ENCODE measurements at places on chromosomes 4 and X.

DNA sequence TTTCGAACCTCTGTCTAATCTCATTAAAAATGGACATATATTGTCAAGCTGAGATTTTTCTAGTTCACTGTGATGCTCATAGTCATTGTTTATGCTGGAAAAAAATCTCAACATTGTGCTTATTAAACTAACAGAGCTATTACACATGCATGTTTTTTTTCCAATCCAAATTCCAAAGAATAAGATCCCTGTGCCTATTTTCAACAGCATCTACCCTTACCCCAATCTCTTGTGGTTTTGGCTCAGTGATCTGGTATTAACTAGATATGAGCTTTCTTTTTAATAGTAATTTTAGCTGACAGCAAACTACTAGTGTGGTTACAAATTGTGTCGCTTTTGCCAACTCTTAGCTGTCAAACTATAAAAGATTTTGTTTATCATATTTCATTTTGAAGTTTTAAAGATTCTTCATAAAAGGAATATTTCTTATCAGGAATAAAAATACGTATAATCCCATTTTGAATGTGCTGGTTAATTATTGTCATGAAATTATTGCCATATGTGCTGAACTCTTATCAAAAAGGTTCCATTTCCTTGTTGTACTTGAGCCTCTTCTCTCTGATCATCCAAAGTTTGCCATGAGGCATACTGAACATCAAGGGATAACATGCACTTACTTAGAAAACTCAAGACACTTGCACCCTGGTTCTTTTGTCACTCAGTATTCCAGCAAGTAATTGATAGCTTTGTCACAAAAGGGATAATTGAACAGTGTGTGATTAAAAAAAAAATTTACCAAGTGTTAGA, 241.2 kb downstream of the ARHGAP24 start:
- no peak for DNase-seq

DNA sequence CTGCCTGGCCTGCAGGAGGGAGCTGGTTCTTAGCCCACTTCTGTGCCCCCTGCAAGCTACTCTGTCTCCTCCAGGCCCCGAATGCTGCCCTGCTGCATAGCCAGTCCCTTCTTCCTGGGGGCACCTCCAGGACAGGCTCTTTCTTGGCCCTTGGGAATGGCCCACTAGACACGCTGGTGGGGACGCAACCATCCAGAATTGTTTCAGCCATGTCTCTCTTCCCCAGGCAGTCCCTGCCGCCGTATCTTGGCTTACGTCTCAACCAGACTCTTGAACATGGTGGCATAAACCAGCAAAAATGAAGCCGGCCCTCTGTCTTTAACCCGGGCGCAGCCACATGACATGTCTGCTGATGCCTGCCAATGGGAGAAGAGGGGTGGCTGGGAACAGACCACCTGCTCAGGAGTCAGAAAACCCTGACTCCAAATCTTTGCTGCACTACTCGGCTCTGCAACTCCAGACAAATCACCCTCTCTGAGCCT, 9.0 kb downstream of the LRPAP1 start:
- DNase-seq = no peak

- no peak for DNase-seq
These were observed 12.0 kb upstream of the LRAT start for GRCh38 chr4:154731756-154732155.

DNA sequence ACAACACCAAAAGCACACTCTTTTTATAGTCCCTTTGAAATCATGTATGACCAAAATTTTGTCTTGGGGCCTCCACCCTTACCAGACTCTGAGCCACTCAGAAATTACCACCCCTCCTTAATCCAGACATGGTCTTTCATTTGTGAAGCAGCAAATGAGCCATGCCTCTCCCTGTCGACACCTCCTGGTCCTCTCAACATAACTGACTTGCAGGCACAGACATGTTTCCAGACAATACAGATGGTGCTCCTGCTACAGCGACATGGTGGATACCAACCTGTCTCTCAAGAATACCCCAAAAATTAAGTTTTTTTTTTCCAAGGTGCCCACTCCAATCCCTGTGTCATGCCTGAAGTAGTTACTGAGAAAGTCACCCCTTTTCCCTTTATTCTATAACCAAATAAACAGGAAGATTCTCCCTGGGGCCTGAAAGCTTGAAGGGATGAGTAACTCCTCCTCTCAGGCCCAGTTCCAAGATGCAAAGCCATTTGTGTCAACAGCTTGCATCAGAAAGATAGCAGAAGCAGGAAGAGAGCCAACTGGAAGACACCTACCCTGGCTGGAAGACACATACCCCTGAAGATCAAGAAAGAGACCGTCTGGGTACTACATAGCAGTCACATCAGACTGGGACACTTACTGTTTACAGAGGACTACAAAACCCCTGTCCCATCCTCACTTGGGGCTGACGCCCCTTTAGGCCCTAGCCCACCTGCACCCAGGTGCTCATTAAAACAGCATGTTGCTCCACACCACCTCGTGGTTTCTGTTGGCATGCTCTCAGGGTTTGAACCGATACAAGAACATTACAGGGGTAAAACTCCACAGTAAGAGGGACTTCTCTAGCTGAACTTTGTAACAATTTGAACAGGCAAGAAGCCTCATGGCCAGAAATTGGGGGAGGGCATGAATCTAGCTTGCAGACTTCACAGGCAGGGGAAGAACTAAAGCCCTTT, 5.5 kb upstream of the UGT2B17 start:
- no peak for DNase-seq

- DNase-seq = no peak
These were observed 30.1 kb downstream of the HOPX start for GRCh38 chr4:56651056-56651350.

DNA sequence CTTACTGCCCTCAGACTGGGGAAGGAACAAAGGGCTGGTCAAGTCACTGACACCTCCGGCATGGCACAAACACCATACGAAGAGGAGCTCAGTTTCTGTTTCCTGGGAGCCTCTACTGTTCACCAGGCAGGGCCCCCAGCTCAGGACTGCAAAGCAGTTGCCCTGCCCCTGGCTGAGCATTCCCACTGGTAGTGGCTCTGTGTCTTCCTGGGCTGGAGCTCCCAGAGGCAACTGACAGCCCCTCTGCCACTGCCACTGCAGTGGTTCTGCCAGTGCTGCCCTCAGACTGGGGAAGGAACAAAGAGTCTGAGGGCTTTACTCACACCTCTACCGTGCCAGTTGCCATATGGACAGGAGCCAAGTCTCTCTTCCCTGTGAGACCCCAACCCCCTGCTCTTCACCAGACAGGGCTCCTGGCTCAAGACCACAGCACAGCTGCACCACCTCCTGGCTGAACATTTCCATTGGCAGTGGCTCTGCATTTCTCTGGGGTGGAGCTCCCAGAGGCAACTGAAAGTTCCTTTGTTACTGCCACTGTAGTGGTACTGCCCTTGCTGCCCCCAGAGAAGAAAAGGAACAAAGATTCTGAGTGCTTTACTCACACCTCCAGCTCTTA, 67.9 kb downstream of the SMARCA5 start:
- DNase-seq = no peak

GRCh38 chr4:22264261-22264660, 251.6 kb downstream of the ADGRA3 start:
- no peak for DNase-seq

GRCh38 chr4:109350121-109350520, 47.7 kb upstream of the COL25A1 start:
- no peak for DNase-seq

DNA sequence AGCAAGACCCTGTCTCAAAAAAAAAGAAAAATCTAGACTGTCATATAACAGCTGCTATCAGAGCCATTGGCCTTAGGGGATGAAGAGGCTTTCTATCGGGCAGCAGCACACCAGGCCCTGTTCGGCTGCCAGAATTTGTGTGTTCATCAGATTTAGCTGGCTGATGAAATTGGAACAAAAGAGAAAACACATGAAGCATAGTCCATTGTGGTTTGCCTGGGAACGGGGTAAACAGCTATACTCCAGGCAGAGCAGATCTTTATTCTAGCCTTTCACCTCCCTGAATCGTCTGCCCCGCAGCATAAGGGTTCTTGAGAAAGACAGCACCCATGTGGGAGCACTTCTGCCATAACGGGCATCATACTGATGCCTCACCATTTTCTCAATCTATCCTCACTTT, 11.6 kb downstream of the TKTL1 start:
- no peak for DNase-seq

Data from activated CD8-positive, alpha-beta memory T cell treated with anti-CD3 and anti-CD28 coated beads for 1 hour (primary cell).